DMS 273 treated with DMSO at 0.1 percent for 48 hours (cell line): ENCODE measurements at places on chromosomes 11 and 22.

DNA sequence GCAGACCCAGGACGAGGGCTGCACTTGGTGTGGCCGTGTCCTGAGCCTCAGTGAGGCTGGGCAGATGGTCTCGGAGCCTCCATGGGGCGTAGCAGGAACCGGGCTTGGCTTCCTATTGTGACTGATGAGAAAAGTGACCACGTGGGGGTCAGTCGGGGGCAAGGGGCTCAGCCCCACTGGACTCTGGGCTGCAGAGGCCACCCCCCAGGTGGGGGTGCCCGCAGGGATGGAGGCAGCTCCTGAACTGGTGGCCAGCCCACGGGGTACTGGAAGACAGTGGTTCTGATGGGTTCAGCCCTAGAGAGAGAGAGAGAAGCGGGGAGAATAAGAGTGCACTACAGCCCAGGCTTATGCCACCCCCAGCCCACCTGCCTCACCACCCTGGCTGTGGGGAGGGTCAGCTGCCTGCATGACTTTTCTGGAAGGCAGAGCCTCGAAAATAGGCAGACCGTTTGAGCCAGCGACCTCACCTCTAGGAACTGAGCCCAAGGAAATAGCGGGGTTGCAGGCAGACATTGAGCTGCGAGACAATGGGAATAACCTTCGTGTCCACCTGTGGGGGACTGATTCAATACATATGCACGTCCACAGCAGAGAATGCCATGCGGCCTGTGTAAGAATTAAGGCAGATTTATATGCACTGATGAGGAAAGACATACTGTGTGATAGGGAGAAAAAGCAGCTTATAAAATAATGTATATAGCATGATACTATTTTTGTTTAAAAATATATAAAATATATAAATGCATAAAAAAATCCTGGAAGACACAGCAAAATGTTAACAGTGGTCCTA lies 11.5 kb downstream of the CABP7 start:
- DNase-seq: no peak

DNA sequence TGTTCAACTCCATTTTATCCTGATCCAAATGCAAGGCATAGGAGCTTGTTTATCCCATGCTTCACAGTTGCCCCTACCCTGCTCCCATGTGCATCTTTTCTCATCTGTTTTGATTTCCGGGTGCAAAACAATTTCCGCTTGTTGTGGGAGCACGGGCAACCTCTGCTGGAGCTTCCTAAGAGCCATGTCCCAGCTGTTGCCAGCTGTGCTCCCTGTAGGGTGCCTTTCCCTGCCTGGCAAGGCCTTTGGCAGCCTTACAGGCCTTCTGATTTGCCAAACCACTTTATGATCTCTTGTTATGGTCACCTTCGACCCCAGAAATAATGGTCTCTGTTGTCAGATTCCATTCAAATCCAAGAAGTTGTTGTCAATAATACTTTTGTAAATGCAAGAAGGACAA lies 1038.5 kb downstream of the OPCML start:
- no peak for DNase-seq

DNA sequence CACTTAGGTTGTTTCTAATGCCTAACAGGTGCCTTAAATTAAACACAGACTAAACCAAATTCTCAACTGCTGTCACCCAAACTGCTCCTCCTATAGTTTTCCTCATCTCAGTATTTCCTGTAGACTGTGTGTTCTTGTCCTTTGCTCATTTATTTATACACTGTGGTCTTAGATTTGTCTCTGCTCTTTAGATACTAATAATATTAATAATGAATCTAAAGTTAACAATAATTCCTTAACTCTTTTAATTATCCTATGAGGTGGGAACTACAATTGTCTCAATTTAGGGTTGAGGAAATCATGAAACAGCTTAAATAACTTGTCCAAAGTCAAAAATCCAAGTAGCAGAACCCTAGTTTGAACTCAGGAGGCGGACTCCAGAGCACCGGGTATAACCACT lies 43.9 kb upstream of the YPEL1 start:
- DNase-seq: no peak

DNA sequence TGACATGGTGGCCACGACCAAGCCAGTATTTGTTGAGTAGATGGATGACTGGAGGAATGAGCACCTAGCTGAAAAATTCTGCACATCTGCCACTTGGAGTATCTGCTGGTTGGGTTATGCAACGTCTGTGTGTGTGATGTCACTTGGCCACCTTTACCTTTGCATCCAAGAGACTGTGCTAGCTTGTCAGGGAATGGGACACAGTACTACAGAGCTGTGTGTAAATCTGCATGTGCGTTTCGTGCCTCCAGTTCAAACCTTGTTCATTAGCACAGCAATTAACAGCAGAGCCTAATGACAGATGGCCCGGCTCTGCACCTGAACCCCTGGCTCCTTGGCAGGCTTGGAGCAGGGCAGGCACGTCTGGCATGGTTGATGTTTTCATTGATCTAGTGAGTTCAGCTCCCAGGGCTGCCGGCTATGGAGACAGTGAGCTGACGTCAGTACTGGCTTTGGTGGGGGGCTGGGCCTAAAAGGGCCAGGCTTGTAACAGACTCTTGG lies 188.4 kb upstream of the NAV2 start:
- peak; percentile 38 for DNase-seq

- no peak for DNase-seq
These were observed 26.4 kb upstream of the ARHGAP20 start for GRCh38 chr11:110738641-110739040.

DNA sequence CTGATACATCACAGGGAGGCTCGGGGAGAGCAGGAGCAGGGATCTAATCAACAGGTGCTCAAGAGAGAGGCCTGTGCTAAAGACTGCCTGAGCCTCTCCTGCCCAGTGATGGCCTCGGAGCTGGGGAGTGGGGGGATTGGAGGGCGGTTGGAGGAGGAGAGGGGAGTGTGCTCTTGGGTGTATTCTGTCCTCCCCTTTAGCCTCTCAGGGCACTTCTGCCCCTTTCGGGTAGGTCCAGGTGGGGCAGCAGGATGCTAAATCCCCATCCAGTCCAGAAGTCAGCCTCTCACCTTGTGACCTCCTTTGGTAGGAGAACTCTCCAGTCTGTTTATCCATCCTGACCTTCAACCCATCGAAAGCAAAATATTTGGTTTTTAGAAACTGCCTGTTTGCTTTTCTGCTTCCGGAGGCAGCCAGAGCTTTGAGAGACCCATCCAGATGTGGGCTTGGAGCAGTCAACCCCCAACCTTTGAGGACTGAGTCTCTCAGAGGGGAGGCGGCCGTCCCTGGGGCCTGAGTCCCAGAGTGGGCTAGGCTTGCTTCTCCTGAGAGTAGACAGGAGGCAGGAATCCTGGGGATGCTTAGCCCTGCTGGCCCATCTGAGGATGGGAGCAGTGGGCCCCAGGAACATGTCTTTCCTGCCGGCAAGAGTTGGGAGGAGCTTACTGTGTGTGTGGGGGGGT lies 105.2 kb upstream of the SYT13 start:
- no peak for DNase-seq

- DNase-seq: no peak
These were observed 70.3 kb upstream of the BDNF start for GRCh38 chr11:27770576-27770975.

DNA sequence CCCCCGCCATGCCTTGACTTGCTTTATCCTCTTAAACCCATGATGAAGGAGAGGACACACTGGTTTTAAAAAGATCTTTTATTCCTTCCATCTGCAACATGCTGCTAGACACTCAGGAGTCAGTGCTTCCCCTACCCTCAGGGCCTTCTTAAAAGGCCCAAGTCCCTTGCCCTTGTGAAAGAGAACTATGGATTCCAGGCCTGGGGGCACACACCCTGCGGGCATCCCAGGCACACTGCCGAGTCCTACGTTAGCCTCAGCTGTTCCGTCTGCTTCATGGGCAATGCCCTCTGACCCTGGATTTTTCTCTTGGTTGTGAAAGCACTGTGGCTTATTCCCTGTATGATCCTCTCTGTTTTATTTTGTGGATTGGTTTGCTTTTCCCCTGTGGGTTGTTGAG lies 35.1 kb upstream of the RAB1B start:
- no peak for DNase-seq

- DNase-seq: no peak
These were observed 18.4 kb downstream of the KCNJ5 start for GRCh38 chr11:128909438-128910125.

DNA sequence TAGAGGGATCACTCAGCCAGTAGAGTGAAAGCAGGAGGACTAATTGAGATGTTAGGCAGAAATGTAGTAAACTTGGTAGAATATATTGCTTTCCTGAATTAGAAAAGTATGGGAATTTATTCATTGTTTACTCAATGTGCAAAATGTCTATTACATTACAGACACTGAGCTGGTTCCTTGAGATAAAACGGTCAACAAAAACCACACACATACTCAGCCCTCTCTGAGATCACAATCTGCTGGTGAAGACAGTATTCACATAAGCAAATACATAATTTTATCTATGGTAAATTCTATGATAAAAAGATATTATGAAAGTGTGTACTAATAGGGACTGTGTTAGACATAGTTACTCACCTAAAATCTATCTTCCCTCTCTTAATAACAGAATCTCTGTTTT lies 833.5 kb downstream of the KCNA4 start:
- no peak for DNase-seq

GRCh38 chr11:9691865-9692264 lies 28.0 kb downstream of the SWAP70 start:
- DNase-seq: no peak

DNA sequence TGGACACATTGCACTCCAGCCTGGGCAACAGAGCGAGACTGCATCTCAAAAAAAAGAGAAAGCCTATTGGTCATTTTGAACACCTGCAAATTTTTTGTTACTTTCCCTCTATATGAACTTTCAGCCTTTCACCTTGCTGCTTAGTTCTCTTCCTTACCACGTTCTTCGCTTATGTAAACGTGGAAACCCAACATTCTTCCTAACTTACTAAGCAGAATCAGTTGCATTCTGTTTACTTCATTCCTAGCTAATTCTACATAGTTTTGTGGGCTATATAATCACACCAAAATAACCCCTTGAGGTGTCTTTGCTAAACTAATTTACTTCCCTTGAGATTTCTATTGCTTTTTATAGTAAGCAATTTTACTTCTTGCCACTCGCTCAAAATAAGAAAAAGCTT lies 23.2 kb downstream of the MS4A4A start:
- DNase-seq: no peak

DNA sequence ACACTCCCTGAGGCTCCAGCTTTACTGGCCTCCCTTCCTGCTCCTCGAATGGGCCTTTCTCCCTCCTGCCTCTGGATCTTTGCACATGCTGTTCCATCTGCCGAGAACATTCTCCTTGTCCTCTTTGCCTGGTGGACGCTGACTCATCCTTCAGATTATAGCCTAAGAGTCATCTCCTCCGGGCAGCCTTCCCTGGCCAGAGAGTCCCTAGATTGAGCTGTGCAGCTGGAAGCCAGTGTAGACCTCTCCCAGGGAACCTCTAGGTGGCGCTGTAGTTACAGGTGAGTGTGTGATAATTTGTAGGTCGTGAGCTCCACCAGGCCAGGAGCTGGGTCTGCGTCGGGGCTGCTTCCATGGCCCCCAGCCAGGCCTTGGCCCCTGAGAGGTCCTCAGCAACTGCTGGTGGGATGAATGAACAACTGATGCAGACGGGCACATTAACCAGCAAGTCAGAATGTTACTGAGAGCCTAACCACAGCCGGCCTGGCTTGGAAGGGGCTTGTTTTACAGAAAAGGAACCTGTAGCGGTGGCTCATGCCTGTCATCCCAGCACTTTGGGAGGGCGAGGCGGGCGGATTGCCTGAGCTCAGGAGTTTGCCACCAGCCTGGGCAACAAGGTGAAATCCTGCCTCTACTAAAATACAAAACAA lies 8.7 kb downstream of the PNPLA5 start:
- peak; percentile 26 for DNase-seq

DNA sequence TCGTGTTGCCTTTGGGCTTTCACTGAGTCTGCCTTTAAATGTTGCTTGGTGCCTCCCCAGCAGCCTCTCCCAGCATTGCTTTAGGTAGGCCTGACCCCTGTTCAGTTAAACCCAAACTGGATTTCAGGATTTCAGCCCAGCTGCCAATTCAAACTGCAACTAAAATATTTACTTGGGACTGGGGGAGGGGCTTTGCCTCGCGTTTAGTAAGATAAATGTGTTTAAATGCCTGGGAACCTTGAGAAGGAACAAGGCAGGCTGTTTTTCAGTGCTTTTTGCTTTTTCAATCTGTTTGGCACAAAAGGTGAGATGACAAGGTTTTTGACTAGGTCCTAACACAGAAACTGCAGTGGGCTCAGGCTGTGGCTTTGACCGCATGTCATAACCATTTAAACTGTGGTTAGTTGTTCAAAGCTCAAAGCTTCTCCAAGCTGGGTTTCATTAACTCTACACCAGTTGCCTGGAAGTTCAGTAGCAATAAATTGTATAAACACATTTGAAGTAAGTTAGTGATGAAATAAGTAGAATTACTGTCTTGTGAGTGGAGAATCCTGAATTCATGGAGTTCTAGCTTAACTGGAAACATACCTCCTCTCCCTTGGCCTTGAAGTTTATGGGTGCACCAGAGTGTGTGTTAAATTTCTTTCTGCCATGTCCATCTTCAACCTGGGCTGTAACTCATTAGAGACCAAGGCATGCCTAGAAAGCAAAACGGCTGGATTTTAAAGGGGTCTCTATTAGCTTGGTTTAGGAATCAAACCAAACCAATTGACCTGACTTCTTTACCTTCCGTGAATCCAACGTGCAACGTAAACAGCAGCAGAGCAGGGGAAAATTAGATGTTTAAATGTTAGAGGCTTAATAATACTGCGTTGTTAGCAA lies 3.6 kb downstream of the PKNOX2 start:
- no peak for DNase-seq

DNA sequence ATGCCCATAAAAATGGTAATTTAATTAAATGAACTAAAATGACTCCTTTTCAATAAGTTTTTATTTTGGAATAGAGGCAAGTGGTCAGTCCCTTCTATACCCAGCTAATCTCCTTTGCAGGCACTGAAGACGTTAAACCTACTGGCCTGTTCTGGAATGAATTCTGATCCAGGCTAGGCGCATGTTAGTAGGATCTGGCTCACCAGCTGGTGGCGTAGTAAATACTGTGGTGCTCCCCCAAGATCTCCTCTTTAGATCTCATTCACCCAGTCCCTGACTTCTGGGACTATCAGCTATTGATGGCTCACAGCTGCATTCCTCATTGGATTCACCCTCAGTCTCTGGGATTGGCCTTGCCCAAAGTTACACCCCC lies 173.7 kb upstream of the DDI1 start:
- no peak for DNase-seq

DNA sequence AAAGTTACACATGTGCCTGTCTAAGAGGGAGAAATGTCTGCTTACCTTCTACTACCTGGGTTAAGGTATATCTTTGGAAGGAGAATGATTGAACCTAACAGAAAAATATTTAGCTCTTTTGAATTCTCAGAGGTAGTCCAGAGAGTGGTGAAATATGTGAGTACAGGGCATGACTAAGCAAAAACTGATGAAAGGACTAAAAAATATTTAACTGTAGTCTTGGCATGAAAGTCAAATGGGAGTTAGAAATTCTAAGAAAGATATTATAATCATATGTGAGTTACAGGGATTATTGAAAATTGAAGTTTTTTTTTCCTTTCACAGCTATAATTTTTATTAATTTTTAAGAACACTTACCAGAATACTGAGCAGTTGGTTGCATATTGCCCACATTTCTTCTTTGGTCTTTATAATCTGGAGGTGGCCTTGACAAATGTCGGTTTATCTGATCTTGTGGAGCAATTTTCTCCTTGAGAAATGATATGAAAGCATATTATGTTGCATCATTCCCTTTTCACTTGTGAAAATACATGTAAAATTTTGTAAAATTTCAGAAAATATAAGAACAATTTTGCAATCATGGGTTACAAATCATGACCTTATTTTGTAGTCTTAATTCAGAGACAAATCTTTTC lies 61.4 kb upstream of the MTMR2 start:
- DNase-seq: no peak
